ENCODE measurements at places on chromosomes 3 and 15. TPM values are rescaled to one million over a fixed set of nuclear protein-coding genes. Genes with fewer than 3 reads are reported as not detected.

- DNase-seq: no peak
Measured at GRCh38 chr3:135141672-135142071, 346.6 kb downstream of the EPHB1 start.

- DNase-seq: no peak
Measured at GRCh38 chr3:161217496-161217895, 3.6 kb upstream of the NMD3 start.

- no peak for DNase-seq
Measured at GRCh38 chr3:71906976-71907375, 122.0 kb upstream of the PROK2 start.

DNA sequence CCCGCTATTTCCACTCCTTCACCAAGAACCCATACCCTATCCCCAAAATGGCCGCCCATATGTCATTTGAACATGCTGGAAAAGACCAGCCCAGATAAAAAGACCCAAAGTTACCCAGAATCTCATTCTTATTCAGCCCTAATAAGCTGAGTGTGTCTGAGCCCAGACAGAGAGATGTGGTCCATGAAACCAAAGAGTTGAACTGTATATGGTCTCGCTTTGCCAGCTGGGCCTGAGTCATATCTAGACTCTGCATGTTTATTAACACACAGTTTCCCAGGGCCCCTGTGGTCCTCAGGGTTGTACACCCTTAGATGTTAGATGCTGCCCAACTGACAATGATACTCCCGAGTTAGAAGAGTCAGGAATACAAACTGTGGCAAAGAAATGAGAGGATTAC, 201.9 kb upstream of the STRIT1 start:
- no peak for DNase-seq

DNA sequence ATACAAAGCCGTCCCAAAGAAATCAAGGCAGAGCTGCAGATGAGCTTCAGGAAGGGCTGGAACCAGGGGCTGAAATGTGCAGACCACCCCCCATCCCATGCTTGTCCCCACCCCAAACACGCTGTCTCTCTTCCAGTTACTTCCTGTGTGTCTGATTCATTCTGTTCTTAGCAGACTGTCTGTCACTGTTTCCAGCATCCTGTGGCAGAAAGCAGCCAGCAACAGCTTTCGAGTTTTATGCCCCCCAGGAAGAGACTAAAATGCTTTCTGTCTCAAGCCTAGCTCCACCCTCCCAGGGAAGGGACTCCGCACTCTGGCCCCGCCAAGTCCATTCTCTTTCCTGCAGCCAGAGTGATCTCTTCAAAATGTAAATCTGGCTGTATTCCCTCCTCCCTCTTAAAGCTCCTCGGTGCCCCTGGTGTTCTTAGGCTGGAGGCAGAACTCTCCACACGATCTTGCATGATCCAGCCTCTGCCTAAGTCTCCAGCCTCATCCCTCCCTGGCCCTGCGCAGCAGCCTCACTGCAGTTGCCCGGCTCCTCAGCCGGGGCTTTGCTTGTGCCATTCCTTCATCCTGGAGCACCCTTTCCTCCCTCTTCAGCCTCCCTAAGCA, 41.5 kb downstream of the HRH1 start:
- peak; percentile 49 for DNase-seq

DNA sequence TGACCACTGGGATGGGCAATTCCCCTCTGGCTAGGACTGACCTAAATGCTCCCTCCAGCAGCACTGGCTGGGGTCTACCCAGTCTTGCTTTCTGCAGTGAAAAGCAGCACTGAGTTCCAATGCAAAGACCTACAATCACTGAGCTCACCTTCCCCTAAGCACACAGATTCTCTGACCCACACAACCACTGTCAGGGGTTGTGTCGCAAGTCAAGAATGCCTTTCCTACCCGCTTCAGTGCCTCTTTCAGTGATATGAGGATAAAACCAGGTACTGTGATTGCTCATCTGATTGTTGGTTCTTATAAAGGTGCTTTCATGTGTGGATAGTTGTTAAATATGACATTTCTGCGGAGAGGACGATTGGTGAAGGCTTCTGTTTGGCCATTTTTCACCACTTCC, 345.6 kb downstream of the GAP43 start:
- no peak for DNase-seq

DNA sequence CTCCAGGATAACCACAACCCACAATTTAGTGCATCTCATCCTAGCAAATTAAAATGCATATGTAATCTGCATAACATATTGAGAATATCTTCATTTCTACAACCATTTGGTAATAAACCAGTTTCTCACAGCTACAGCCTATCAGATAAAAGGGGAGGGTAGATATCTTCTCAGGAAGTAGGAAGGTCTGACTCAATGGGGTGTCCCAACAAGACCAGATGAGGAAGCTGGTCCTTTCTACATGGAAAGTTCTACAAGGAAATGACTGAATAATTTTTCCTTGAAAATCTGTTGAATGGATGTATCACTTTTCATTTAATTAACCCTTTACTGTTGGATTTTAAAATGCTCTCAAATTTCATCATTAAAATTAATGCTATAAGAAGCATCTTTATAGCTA, 17.4 kb upstream of the TMPRSS7 start:
- no peak for DNase-seq

- DNase-seq: peak; percentile 80
Measured at GRCh38 chr3:66823532-66823931, 174.6 kb upstream of the KBTBD8 start.

- no peak for DNase-seq
Measured at GRCh38 chr3:64079369-64080150, 56.3 kb upstream of the PSMD6 start.

DNA sequence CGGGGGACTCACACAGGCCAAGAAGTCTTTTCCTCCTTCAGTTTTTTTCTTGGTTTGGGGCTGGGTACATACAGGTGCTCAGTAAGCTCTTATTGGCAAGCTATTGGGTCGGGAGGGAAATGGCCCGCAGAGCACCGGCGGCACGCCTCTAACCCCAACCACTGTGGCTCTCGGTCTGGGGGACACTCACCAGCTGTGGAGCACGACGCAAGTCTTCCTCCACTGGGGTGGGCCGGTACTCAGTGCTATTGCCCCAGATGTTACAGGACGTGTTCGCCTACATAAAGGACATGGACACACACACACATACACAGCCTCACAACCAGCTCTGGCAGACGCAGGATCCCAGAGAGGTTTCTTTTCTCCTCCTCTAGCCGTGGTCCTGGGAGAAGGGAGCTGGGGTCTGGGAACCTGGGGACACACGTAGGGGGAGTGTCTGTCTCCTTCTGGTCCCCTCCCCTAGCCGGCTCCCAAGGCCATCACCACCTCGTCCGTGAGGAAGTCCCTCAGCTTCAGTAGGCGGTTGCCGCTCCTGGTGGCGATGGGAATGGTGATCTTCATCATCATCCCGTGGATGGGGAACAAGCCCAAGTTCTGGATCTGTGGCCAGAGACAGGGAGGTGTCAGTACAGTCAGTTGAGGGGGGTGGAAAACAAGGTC, 33.4 kb downstream of the FEM1B start:
- peak; percentile 23 for DNase-seq

DNA sequence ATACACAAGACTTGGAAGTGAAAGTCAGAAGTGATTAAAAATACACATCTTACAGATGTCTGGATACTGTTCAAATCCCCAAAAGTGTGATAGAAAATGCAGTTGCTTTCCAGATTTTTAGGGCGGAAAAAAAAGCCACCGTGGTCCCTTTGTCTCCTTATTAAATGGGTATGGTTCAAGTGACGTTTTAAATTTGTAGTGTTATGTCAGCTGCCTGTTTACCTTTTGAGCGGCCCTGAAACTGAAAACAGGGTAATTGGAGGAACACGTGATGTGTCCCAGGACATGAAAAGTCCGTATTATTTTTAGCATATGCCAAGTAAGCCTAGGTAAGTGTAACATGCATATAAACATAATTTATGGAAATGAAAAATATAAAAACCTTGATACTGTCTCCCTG, 109.0 kb upstream of the PDZRN3 start:
- DNase-seq: no peak

- DNase-seq: no peak
Measured at GRCh38 chr3:15174953-15175352, 31.1 kb upstream of the CAPN7 start.

DNA sequence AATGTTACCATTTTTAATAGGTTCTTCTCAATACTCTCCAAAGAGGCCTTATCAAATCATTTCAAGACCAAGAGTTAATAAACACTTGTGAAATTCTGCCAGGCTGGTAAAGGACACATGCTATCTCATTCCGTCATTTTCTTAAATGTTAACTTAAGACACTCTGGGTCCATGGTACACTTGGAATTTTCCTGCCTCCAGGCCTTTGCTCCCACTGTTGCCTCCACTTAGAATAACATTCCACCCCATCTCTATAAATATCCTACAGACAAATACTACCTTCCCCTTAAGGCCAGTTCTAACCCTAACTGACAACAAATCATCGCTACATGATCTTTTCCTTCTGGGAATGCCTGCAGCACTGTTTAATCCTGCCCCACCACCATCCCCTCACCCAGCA, 24.1 kb downstream of the MAGI1 start:
- no peak for DNase-seq

DNA sequence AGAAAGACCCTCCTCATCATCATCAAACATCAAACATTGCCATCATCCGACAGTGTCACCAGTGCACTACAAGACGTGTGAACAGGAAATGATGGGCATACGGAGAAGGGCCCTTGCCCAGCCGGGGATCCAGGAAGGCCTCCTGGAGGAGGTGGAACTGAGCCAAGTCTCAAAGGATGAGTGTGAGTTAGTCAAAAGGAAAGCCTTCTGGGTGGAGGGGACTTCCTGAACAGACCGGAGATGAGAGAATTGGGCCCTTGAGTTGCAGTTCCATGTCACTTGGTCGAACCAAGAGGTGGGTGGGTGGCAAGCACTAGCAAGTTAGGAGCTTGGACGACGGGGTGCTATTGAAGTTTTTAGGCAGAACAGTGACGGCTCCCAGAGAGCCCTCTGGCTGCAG, 8.5 kb downstream of the SEMA4B start:
- no peak for DNase-seq

DNA sequence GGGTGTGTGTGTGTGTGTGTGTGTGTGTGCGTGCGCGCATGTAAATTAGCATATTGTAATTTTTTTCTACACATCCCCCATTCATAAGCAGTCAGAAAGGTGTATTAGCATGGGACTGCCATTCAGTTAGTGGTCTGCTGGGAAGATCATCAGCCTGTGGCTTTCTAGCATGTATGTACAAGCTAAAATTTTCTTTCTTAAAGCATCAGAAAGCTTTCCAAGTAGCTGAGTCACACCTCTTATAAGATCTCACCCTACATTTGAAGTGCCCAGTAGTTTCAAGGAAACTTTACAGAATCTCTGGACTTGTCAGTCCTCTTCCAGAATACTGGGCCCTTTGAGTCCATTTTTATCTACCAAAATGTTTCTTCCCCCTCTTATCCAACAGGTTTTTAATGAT, 411.4 kb upstream of the TPRG1 start:
- no peak for DNase-seq

- DNase-seq: peak; percentile 73
Measured at GRCh38 chr3:49901366-49902339, 2.0 kb downstream of the MST1R start.

- no peak for DNase-seq
Measured at GRCh38 chr3:169315996-169316395, 347.5 kb downstream of the MECOM start.

CYP8B1 gene
- not detected for total RNA-seq

MASP1 gene
- total RNA-seq: 1.6 TPM

BDH1 gene
- total RNA-seq: 15.2 TPM

FSTL1 gene
- 946 TPM for total RNA-seq

SLC9C1 gene
- total RNA-seq: not detected

C3orf22 gene
- not detected for total RNA-seq

FSIP1 gene
- total RNA-seq: 141 TPM

CPN2 gene
- total RNA-seq: not detected

TNFSF10 gene
- 33.8 TPM for total RNA-seq

AP3B2 gene
- total RNA-seq: 0.29 TPM

PRKCI gene
- total RNA-seq: 19.8 TPM

CLCN2 gene
- total RNA-seq: 5.1 TPM

GOLGA8T gene
- not detected for total RNA-seq

ALDH1A2 gene
- not detected for total RNA-seq

DNAH12 gene
- total RNA-seq: 8.2 TPM

RARB gene
- total RNA-seq: 12.5 TPM

CCDC13 gene
- total RNA-seq: 2.2 TPM

GRAMD1C gene
- 2.7 TPM for total RNA-seq
